ENCODE measurements at places on chromosomes 6 and 20. TPM values are rescaled to one million over a fixed set of nuclear protein-coding genes. Genes with fewer than 3 reads are reported as not detected.

DNA sequence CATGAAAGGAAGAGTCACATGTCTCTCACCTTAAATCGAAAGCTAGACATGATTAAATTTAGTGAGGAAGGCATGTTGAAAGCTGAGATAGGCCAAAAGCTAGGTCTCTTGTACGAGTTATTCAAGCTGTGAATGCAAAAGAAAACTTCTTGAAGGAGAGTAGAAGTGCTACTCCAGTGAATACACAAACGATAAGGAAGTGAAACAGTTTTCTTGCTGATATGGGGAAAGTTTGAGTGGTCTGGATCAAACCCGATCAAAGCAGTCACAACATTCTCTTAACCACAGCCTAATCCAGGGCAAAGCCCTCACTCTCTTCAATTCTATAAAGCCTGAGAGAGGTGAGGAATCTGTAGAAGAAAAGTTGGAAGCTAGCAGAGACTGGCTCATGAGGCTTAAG lies 1.9 kb upstream of the TPD52L1 start:
- DNase-seq = no peak
- no peaks in the 10 kb centered on the region for H3K4me1 ChIP-seq
- H3K27me3 ChIP-seq = peaks cover 40% of the 10 kb centered on the region

DNA sequence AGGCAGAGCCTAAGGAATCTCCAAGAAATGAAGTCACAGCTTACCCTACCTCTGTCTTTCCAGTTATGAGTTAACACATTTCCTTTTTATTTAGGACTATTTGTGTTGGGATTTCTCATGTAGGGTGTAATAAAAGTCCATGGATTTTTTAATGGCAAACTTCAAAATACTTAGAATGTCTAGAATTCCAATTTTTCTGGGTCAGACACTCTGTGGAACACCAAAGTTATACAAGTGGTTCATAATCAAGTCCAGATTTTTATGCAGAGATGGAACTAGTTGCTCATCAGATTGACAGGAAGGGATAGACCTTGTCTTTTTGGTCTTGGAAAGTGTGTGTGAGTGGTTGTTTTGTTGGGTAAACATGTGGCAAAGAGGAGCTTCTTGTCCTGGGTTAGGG lies 303.5 kb upstream of the RNF24 start:
- no peaks in the 10 kb centered on the region for H3K4me1 ChIP-seq
- H3K36me3 ChIP-seq = no peaks in the 10 kb centered on the region
- no peak overlapping the region for H3K4me3 ChIP-seq
- no peak for DNase-seq
- peaks cover 2% of the 10 kb centered on the region for H3K27me3 ChIP-seq

DNA sequence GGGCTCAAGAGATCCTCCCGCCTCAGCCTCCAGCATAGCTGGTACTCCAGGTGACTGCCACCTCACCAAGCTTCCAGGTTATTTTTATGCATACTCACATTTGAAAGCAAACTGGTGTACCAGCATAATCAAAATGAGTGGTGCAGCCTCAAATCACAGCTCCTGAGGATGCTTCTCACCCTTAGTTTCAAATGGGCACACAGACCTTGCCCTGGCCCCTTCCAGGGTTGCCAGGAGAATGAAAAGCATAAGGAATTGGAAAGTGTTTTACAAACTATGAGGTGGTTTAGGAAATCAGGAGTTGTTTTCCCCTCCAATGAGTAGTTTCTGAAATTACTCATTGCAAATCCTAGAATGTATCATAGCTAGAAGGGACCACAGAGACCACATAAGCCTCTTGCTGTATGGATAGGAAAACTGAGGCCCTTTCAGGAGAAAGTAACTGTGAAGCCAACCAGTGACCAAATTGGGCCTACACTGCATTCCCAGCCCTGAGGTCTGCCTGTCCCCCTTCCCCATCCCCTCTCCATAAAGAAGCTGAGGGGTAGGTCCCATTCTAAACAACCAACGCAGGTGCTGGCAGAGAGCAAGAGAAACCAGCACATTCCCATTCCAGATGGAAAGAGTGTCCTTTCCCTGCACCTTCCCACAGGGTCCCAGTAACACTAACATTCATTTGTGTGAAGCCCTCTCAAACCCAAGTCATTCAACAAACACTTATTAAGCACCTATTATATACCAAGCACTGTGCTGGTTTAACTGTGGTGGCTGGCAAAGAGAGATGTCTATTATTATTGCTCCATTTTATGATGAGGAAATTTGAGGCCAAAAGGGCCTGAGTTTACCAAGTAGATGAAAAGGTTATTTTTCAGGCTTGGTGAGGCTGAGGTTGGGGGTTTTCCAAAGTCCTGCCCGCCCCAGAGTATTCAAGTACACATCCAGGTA lies 2.1 kb upstream of the E2F1 start:
- DNase-seq = no peak
- H3K4me1 ChIP-seq = peaks cover 60% of the 10 kb centered on the region
- H3K36me3 ChIP-seq = peaks cover 4% of the 10 kb centered on the region
- peak overlapping the region; percentile 10 for H3K27ac ChIP-seq

DNA sequence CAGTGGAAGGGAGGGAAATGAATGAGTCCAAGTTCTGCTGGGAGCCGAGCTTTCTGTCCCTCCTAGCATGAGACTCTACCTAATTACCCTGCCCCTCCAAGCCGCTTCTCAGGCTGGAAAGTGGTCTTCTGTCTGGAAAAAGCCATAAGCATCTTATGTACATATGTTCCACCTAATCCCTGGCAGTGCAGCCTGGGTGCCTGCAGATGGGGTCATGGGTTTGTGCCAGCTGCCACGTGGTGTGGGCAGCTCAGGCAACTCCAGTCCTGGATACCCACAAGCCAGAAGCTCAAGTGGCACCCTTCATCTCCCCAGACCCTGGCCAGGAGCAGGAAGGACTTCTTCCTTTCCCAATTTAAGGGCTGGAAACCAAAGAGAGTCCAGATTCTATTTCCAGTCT lies 253.1 kb downstream of the LY86 start:
- no peaks in the 10 kb centered on the region for H3K4me1 ChIP-seq
- H3K36me3 ChIP-seq = no peaks in the 10 kb centered on the region
- H3K4me3 ChIP-seq = no peak overlapping the region
- H3K27ac ChIP-seq = no peak overlapping the region
- no peak for DNase-seq

DNA sequence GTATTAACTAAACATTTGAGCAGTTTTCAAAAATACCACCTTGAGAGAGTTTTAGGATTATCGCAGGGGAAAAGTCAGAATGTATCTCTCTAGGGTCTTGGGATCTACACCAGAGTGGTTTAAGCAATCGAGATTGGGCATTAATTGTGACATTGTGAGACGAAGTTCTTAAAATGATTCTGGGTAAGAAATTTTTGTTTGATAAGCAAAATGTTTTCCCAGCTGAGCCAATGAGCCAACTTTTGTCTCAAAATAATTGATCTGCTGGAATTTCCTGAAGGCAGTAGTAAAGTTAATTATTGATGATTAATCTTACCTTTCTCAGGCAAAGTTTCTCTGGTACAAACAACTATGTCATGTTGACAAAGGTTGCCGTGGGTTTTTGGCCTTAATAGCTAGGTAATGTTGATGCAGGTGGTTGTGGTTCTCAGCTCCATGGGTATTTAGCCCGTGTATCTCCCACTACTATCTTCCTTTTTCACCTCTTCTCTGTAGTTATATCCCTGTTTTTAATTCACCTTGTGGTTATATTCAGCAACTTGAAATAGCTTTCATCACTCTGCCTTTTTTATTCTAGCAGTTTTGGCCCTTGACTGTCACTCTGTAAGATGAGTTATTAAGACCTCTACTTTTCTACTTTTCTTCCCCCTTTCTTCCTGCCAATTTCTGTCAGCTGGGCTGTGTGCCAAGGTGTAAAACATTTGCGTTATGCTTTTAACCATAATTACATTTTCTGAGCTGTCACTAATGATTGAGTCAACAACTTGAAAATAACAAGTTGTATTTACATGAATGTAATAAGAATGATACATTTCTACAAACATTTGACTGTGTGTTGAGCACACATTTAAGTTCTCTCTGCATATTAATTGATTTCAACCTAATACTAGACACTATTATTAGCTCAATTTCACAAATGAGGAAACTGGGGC lies 368.3 kb upstream of the BTBD3 start:
- no peaks in the 10 kb centered on the region for H3K36me3 ChIP-seq
- no peaks in the 10 kb centered on the region for H3K4me1 ChIP-seq
- no peak for DNase-seq
- H3K4me3 ChIP-seq = no peak overlapping the region

- H3K36me3 ChIP-seq = no peaks in the 10 kb centered on the region
- no peak overlapping the region for H3K4me3 ChIP-seq
Observed at GRCh38 chr6:4931530-4932227, 72.2 kb downstream of the RPP40 start.

- no peaks in the 10 kb centered on the region for H3K36me3 ChIP-seq
- no peak overlapping the region for H3K27ac ChIP-seq
- no peak for DNase-seq
- H3K4me1 ChIP-seq = peaks cover 49% of the 10 kb centered on the region
- no peak overlapping the region for H3K4me3 ChIP-seq
- peaks cover 27% of the 10 kb centered on the region for H3K27me3 ChIP-seq
Observed at GRCh38 chr6:169803816-169804340, 52.5 kb downstream of the ERMARD start.

DNA sequence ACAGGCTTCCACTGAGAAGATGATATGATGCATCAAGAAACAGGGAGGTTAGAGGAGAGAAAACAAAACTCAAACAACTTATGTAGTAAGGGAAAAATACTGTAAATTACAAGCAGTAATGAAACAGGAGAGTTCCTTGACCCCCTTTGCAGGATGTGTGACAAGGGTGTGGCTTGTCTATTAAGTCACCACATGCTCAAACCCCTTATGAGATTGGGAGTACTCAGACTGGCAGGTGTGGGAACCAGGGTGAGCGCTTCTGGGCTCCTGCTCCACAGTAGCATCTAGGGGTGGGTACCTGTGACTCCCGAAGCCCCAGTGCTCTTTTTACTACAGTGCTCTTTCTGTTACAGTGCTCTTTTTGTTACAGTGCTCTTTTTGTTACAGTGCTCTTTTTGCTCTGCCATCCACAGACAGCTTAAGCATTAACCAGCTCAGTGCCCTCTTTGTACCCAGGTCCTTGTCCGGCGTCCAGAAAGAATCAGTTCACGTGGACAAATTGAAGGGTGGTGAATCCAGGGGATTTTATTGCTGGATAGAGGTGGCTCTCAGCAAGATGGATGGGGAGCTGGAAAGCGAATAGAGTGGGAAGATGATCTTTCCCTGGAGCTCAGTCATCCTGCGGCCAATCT lies 28.7 kb downstream of the OLIG3 start:
- peaks cover 16% of the 10 kb centered on the region for H3K27me3 ChIP-seq
- no peak overlapping the region for H3K27ac ChIP-seq
- H3K4me1 ChIP-seq = no peaks in the 10 kb centered on the region
- no peaks in the 10 kb centered on the region for H3K36me3 ChIP-seq
- H3K4me3 ChIP-seq = no peak overlapping the region
- no peak for DNase-seq

DNA sequence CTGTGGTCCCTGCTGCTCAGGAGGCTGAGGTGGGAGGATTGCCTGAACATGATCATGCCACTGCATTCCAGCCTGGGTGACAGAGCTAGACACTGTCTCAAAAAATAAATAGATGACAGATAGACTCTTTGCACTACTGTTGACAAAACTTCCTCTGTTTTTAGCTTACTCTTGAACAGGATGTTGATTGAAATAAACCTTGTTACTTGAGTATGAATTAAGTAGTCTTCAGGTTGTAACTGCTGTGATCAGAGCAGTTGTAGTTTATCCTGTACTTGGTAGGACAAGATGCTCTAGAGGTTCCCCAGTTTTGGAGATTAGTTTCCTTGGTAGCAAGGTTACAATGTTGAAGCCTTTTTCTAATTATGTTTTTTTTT lies 1.5 kb downstream of the GTF3C6 start:
- peak overlapping the region; percentile 70 for H3K4me3 ChIP-seq
- DNase-seq = no peak
- H3K27me3 ChIP-seq = no peaks in the 10 kb centered on the region
- peak overlapping the region; percentile 74 for H3K27ac ChIP-seq

DNA sequence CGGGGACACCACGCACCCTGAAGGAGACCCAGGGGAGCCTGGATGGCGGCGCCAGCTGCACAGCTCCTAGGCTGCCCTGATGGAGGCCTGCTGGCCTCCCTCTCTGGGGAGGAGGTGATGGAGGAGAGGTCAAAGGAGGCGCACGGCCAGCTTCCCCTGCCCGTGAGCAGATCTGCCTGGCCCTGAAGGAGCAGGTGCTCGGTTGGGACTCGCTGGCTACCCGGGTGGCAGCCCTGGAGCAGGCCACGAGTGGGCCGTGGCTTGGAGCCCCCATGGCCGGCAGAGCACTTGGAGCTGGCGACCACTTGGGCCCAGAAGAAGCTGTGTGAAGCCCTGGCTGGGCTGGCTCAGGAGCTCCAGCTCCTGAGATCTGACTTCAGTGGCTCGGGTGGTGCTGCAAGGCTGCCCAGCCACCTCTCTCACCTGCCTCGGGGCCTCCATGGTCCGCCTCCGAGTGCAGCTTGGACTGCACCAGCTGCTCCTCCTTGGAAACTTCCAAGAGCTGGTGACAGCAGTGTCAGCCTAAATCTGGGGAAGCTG lies 7.5 kb upstream of the RAET1E start:
- H3K27me3 ChIP-seq = peaks cover 11% of the 10 kb centered on the region
- no peak for DNase-seq
- H3K4me3 ChIP-seq = no peak overlapping the region
- H3K36me3 ChIP-seq = no peaks in the 10 kb centered on the region

DNA sequence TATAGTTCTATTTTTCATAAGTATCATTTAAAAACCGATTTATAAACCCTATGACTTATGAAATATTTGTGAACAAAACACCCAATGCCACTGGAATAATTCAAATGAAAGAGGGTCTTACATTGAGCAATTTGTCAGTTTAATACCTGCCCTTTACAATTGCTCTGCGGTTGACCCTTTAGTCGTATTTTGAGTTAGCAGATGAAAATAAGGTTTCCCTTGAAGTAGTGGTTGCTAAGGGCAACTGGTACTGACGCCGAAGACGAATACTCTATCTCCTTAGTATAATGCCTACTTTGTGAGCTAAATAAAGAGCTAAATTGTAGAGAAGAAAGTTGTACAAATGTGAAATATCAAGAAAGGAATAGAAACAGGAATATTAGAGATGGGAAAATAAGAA lies 69.4 kb downstream of the KCNQ5 start:
- no peak for DNase-seq
- no peaks in the 10 kb centered on the region for H3K27me3 ChIP-seq
- H3K4me1 ChIP-seq = peaks cover 4% of the 10 kb centered on the region
- H3K27ac ChIP-seq = no peak overlapping the region
- H3K4me3 ChIP-seq = no peak overlapping the region
- no peaks in the 10 kb centered on the region for H3K36me3 ChIP-seq

- no peak overlapping the region for H3K4me3 ChIP-seq
- peaks cover 2% of the 10 kb centered on the region for H3K27me3 ChIP-seq
- no peak overlapping the region for H3K27ac ChIP-seq
- peaks cover 7% of the 10 kb centered on the region for H3K36me3 ChIP-seq
- H3K4me1 ChIP-seq = peaks cover 16% of the 10 kb centered on the region
- DNase-seq = no peak
Observed at GRCh38 chr6:159700970-159701369, 7.9 kb upstream of the SOD2 start.

- H3K36me3 ChIP-seq = peaks cover 3% of the 10 kb centered on the region
- DNase-seq = peak; percentile 3
- peak overlapping the region; percentile 62 for H3K27ac ChIP-seq
- H3K27me3 ChIP-seq = peaks cover 19% of the 10 kb centered on the region
Observed at GRCh38 chr6:47414423-47415167, 63.0 kb upstream of the CD2AP start.

- peaks cover 44% of the 10 kb centered on the region for H3K27me3 ChIP-seq
- H3K27ac ChIP-seq = no peak overlapping the region
- DNase-seq = peak; percentile 86
- H3K4me3 ChIP-seq = peak overlapping the region; percentile 85
- peaks cover 5% of the 10 kb centered on the region for H3K36me3 ChIP-seq
- peaks cover 12% of the 10 kb centered on the region for H3K4me1 ChIP-seq
Observed at GRCh38 chr20:3173610-3174441, 477 bp upstream of the LZTS3 start.

Gene KCNB1
- total RNA-seq = 0.08 TPM

Data from activated T-helper 1 cell treated with anti-CD3 and anti-CD28 coated beads, Interleukin-12 subunit alpha, Interleukin-12 subunit beta, Interleukin-2, Interleukin-4 antibody, amounts not matched to agents 30 ng/mL and 10 ng/mL and 1 ng/mL, durations not matched to agents 14 hours and 24 hours and 36 hours (primary cell).